AG20443 (cell line): ENCODE measurements at places on chromosomes 4 and X.

GRCh38 chr4:37481547-37482122, 204.5 kb downstream of the RELL1 start:
- DNase-seq, result no peak

DNA sequence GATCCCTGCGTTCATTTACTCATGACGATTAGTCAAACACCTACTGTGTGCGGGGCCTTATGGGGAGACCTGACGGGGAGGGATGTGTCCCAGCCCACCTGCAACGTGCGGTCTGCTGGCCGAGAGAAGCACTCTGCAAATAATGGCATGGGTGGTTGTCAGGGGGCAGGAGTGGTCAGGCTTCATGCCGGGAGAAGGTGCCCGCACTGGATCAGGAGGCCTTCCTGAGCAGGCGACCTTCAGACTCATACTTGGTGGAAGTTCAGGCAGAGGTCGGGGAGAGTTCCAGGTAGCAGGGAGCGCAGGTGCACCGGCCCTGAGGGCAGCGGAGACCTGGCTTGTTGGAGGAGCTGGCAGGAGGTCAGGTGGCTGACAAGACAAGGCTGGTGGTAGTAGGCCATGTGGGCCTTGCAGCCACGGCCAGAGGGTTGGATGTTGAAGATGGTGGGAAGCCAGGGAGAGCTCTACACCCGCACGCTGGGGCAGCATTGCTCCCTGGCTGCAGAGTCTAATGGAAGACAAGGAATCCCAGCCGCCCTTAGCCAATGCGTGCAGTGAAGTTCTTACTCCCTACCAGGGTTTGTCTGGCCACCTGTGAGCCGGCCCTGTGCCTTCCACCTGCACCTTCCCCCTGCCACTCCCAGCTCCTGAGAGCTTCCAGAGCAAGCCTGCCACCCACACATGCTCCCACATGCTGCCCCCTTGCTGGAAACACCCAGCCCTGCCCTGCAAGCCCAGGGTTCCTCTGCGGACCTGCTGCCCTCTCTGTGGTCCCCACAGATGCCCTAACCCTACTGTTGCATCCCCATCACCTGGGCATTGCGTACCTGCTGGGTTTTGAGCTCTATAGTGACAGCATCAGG, 97.3 kb downstream of the PSAPL1 start:
- DNase-seq, result no peak

- DNase-seq, result peak; percentile 7
Measured at GRCh38 chr4:142550965-142551364, 295.1 kb downstream of the INPP4B start.

- DNase-seq, result no peak
Measured at GRCh38 chr4:18369561-18369960, 348.0 kb upstream of the LCORL start.

- peak; percentile 8 for DNase-seq
Measured at GRCh38 chrX:70134116-70134477, 850 bp downstream of the IGBP1 start.

DNA sequence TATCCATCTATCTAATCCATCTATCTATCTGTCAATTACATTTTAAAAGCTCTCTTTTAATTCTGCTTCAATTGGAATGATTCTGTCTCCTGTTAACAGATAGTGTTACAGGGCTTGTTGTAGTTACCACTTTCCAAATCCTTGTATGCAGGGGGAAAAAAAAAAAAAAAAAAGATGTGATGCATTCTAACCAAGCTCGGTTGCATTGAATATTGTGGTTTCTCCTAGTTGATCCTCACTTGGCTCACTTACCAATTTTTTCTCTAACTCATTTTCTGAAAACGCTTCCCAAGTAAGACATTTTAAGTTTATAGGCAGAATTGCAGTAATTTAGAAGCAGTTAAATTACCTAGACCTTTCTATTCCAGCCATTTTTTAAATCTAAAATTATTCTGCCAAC, 327.9 kb upstream of the PITX2 start:
- no peak for DNase-seq

DNA sequence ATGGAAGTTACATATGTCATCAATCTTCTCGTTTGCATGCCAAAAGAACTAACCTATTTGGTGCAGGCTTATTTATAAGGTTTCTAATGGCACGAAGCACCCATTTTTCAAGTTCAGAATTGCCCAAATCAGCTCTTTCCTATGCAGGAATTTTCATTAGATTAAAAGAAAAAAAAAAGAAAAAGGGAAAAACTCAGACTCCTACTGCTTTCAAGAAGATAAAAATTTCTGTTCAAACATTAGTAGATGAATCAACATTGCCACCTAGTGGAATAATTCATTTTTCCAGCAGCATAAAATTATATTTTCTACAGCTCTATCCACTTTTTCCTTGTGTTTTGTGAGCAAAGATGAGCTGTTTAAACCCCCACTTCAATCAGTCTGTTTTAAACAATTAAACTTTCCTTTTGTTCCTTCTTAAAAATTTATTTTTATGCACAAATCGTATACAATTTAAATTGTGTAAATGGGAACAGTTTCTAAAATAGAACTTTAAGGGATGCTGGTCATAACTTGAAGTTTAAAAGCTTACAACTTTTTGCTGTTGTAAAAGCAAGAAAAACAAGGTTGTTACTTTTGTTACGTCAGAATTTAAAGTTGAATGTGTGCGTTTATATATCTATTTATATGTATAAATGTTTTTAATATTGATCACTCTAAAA, 309.9 kb downstream of the ARAP2 start:
- peak; percentile 4 for DNase-seq

- no peak for DNase-seq
Measured at GRCh38 chrX:42098900-42099299, 175.5 kb upstream of the CASK start.

GRCh38 chr4:108169664-108170063, 932 bp upstream of the LEF1 start:
- DNase-seq, result no peak

DNA sequence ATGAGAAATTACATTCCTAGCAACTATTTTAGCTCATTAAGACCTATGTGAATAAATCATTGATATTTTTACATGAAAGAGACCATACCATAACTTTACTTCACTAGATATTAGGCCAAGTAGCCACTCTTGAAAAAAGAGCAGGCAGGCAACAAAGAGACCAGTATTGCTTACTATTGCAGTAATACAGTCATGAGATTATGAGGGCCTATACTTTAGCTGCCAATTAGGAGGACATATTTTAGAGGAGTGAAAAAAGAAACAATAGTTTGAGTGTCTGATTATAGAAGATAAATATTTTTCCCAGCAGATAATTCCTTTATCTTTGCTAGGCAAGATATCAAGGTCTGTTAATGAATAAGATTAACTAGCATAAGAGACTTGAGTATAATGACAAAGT, 739.0 kb downstream of the GRID2 start:
- DNase-seq, result no peak

- no peak for DNase-seq
Measured at GRCh38 chr4:181748581-181748980, 494.6 kb upstream of the TENM3 start.

DNA sequence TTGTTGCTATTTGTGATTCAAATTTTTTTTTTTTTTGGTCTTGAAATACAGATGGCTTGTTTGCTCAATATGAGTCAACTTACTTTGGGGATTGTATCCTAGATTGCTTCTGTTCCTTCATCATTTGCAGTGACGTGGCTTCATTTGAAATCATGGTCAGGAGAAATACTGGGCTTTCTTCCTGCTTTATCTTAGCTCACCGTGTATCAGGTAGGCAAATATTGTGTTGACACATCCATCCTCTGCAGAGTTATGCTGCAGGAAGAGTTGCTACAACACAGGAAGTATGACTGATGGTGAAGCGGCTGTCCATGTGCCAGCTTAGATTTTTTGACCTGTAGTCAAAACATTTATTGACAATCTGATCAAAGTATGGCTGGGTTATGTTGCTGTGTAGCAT, 232.2 kb downstream of the C4orf33 start:
- DNase-seq, result no peak

DNA sequence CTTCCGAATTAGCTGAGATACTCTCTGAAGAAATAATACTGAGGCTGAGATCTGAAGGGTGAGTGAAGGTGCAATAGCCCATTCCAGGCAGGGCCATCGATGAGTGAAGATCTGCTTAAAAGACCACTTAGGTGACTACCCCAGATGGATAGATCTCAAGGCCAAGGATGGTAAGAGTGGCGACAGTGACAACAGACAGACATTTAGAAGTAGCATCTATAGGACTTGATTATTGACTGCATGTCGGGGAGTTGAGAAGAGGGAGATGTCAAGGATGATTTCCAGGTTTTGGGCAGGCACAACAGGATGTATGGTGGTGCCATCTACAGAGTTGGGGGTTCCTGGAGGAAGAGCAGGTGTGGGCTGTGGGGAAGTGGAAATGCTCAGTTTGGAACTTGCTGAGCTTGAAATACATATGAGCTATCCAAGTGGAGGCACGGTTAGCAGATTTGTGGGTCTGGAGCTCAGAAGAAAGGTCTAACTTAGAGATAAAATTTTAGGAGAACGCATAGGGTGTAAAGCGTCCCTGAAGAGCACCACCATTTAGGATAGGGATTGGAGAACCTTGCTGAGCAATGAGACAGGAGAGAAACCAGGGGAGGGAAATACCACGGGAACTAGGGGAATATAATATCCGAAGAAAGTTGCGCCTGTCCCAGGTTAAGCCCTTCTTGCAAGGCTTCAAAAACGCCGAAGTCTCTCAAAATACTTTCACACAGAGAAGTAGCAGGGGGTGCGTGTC, 688 bp downstream of the UFSP2 start:
- DNase-seq, result no peak

GRCh38 chr4:105158837-105159236, 12.2 kb downstream of the TET2 start:
- no peak for DNase-seq

DNA sequence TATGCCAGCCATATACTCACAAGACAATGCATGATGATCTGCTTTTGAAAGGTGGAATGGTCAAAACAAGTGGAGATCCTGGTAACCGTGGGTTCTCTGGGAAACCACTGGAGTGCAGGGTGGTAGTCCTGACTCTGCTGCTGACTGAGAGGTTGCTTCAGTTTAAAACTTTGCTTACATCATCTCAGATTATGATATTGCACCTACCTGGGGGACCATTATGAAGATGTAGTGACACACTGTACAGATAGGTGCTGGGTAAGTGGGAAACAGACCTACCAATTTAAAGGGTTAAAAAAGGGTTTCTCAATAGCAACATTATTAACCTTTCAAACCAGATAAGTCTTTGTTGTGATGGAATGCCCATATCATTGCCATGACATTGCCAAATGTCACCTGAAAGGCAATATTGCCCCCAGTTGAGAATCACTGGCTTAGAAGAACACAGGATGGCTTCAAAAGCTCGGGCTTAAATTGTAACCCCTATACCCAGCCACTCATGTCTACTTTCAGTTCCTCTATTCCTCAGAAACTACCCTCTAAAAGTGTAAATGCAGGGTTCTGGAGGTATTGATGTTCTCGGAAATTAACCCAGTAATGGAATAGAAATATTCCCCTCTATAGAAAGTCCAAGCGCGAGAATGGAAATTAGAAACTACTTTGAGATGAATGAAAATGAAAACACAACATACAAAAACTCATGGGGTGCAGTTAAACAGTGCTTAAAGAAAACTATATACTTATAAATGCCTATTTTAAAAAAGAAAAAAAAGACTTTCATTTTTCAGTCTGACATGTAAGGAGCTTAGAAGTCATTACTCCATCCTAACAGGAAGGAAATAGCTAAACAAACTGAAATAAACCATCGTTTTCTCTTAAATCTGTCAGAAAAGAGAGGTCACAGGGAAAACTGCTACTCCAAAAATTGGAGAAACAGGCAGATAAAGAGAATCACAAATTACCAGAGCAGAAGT, 65.8 kb downstream of the ARHGEF6 start:
- DNase-seq, result no peak

GRCh38 chrX:154436374-154436982, 476 bp upstream of the GDI1 start:
- peak; percentile 84 for DNase-seq

DNA sequence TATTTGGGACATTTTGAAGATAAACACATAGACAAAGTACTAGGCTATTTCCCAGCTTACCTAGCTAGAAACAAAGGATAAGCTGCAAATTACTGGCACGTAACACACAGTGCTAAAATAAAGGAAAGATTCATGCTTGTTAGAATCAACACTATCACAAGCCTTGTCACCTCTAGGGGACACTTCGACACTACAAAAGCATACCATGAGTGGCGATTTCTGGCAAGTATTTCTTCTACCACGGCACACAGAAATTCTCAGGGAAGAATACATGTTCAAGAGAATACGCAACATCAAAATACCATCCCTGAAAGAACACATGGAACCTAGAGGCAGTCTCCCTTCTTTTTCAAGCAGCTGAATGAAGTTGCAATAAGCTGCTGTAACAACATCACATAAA, 5.1 kb downstream of the MECP2 start:
- DNase-seq, result no peak

DNA sequence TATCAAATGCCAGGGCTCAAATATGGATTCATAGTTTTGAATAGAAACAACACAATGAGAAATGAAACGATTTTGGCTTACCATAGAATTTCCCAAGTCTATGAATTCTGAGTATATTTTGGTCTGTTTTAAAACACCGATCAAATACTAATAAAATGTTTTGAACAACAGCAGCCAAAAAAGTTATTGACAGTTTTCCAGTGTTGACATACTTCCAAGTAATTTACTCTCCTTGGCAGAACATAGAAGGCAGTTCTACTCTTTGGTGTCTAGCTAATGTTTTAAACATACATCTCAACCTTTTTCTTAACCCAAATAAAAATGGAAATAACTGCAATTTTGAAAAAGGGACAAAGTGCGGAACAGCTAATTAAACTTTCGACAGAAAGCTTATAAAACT, 1419.8 kb downstream of the ADGRL3 start:
- DNase-seq, result no peak

DNA sequence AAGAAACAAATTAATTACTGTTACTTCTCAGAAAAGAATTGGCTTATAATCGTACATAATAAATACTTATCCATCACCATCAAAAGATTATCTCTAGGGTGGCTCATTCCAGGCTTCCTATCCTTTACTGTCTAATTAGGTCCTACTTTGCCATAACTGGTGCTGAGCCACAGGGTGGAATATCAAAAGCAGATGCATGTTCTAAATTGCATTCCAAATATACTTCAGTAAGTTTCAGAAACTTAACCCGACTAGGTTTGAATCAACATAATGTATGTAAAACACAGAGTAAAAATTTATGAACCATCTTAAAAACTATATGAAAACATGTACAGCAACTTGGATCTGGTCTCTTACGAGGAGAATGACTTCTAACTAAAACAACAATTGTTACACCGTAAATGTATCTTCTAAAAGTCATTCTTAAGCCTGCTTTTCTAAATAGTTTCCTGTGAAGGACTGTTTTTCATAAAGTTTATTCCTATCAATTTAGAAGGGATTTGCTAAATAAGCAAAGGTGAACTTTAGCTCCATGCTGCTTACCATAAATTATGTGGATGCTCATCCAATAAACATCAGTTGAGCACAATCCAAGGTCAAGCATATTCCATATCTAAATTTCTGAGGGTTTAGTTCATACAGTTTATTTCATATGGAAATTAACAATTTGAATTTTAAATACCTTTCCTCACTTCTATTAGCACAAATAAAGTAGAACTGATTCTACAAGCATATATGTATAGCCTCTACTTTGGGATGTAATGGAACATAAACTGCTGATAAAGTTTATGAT, 13.4 kb downstream of the ZAR1 start:
- DNase-seq, result no peak
